ENCODE measurements at places on chromosomes 1 and 21.

GRCh38 chr1:2492091-2492490, 16.0 kb downstream of the PLCH2 start:
- DNase-seq: no peak

DNA sequence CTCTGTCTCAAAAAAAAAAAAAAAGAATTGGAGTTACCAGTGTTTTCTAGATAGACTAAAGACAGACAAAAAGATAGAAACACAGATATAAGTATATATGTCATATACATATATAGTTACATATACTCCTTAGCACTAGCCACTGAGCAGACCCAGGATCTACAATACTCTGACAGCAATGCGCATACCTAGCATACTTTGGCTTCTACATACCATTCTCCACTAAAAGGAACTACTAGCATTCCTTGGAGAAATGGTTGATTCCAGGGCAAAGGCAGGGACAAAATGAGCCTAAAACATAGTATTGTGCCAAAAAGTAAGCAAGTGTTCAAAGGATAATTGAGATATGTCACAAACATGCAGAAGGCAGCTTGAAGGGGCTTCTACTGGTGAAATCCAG, 22.7 kb downstream of the SYNJ1 start:
- peak; percentile 70 for DNase-seq

GRCh38 chr21:8991088-8991907, 1530.1 kb upstream of the TPTE start:
- DNase-seq: peak; percentile 22

DNA sequence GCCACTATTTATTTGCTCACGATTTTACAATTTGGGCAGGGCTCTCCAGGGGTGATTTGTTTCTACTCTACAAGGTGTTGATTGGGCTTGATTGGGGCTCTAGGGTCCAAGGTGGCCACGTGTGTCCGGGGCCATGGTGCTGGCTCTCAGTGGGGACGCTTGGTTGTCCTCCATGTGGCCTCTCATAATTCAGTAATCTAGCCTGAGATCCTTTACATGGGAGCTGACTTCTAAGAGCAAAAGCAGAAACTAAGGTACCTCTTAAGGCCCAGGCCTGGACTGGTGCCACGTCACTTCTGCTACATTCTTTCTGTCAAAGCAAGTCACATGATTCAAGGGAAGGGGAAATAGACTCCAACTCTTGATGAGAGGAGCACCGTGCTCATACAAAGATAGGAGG, 8.1 kb upstream of the PSRC1 start:
- DNase-seq: no peak

DNA sequence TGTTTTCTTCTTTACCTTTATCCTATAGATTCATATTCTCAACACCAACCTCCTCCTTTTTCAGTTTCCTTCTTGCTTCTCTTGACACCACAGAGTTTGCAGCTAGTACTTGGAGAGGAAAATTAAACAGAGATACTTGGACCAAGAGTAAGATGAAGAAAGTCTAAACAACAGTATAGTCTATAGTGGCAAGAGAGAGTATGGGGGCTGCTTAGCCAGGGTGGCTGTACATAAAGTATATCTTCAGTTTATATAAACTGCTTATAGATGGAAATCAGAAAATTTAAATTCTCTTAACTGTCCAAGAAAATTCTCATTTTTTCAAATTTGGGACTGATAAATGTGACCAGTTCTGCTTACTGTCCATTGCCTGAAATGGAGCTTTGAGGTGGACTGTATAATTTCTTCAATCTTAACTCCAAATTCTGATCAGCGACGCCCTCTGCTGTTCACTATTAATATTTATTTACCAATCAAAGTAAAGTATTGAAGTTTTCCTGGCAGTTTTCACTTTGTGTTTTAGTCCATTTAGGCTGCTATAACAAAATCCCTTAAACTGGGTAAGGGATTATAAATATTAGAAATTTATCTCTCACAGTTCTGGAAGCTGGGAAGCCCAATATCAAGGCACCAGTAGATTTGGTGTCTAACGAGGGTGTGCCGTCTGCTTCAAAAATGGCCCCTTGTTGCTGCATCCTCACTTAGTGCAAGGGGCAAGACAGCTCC, 14.8 kb upstream of the METTL18 start:
- peak; percentile 48 for DNase-seq

DNA sequence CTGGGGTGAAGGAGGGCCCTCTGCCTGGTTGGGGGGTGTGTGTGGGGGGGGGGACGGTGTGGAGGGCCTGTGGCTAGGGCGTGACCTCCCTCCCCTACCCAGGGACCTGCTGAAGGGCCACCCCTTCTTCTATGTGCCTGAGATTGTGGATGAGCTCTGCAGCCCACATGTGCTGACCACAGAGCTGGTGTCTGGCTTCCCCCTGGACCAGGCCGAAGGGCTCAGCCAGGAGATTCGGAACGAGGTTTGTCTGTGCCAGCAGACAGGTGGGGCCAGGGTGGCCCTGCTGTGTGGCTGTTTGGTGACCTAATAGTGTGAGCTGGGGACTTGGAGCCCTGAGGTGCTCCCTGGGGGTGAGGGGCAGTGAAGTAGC, 43.9 kb downstream of the COQ8A start:
- no peak for DNase-seq

DNA sequence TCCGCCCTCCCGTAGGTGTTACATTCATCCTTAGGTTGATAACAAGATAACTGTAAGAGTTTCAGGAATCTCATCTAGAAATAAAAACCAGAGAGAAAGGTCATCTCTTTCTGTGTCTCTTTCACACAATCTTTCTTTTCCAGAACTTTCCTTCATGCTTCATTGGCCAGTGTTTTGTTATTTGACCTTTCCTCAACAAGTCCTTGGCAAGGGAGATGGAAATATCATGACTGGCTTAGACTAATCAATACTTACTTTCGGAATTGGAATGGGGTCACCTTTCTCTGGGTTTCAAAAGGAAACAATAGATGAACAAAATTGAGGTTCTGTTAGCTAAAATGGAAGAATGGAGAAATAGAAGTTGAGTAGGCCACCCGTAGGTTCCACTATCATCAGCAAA, 72.9 kb upstream of the PPP2R5A start:
- DNase-seq: no peak

DNA sequence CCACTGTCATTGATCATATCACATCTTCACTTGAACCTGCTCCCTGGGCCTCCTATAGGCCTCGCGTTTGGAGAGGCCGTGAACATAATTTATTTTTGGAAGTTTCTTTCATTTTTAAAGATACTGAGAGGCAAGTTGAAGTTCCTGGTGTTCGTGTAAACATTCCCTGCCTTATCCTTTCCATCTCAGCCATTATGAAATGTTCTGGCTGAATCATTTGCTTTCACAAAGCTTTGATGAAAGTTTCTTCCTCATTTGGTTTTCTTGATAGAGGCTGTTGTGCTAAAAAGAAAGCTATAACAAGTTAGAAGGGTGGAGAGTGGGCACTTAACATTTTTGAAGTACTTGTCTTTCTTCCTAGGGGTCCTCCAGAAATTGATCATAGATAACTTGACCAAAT, 15.5 kb downstream of the CAMTA1 start:
- peak; percentile 92 for DNase-seq
